Smooth muscle cell of the coronary artery (primary cell): ENCODE measurements at places on chromosomes 5 and 9. TPM values are rescaled to one million over a fixed set of nuclear protein-coding genes. Genes with fewer than 3 reads are reported as not detected.

Gene SPINK4
- not detected in 2 replicates for total RNA-seq

Gene IFNA5
- total RNA-seq, result not detected in 2 replicates

Gene SV2C
- not detected in 2 replicates for total RNA-seq

Gene YTHDC2
- total RNA-seq, result 13.7 and 20.1 TPM in 2 replicates

Gene PCA3
- total RNA-seq, result not detected in 2 replicates

Gene SAXO1
- under 0.01 and 0.08 TPM in 2 replicates for total RNA-seq

Gene HNRNPAB
- total RNA-seq, result 14.9 and 60.7 TPM in 2 replicates

Gene PRELID2
- total RNA-seq, result 15.6 and 22.9 TPM in 2 replicates

Gene OCLN
- 0.53 and 3.5 TPM in 2 replicates for total RNA-seq

Gene FREM1
- total RNA-seq, result under 0.01 and 1.1 TPM in 2 replicates

Gene PDE6A
- under 0.01 TPM in 1 of 2 replicates, not detected in the other for total RNA-seq

Gene HTR4
- total RNA-seq, result 0.08 TPM in 1 of 2 replicates, not detected in the other

Gene KCNN2
- not detected in 2 replicates for total RNA-seq

Gene KIF20A
- total RNA-seq, result 1.5 and 17.1 TPM in 2 replicates

Gene PCDHA1
- total RNA-seq, result 0.08 TPM in 1 of 2 replicates, not detected in the other

Gene IL9
- not detected in 2 replicates for total RNA-seq

Gene ZNF366
- under 0.01 and 0.12 TPM in 2 replicates for total RNA-seq

Gene TCF7
- 0.45 and 0.94 TPM in 2 replicates for total RNA-seq

Gene ANXA2R
- 1.4 and 2.0 TPM in 2 replicates for total RNA-seq
